ENCODE measurements at places on chromosomes 11 and 22.

- no peak for DNase-seq
Observed at GRCh38 chr22:29062286-29062821, 723 bp upstream of the C22orf31 start.

GRCh38 chr22:22574361-22574760 lies 15.3 kb upstream of the PRAME start:
- no peak for DNase-seq

DNA sequence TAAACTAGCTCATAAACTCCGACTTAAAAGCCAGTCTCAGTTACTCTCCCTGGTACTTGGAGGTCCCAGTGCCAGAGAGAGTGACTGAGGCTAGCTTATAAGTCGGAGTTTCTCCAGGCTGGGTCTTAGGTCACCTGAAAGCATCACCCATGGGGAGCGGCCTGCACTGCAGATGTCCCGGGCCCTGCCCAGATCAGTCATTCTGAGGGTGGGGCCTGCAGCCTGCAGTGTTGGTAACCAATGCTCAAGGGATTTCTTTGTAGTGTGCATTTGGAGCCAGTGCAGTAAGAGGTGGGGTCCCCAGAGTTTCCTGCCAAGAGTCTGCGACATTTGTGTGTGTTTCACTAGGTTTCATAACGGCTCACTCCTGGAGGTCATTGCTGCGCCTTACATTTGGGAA lies 14.8 kb downstream of the TAB1 start:
- no peak for DNase-seq

- DNase-seq: no peak
Observed at GRCh38 chr22:50581950-50582492, 628 bp downstream of the CHKB start.

DNA sequence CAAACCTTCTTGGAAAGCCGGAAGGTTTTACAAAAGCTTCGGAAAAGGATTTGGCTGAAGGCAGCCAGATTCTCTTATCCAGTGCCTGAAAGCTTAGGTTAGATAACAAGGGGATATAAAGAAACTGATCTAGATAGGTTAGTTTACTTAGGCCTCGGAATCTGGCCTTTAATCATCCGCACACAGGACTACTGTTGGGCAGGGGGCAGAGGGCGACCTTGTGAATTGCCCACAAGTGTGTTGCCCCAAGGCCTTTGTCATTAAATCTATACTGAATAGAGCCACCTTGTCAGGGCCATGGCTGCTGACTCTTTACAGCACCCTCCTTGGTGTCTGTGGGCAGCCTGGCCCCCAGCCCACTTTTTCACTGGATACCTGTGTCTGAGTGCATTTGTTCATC lies 9.7 kb upstream of the MTMR2 start:
- no peak for DNase-seq

- no peak for DNase-seq
Observed at GRCh38 chr11:123273616-123274015, 78.6 kb upstream of the CLMP start.

DNA sequence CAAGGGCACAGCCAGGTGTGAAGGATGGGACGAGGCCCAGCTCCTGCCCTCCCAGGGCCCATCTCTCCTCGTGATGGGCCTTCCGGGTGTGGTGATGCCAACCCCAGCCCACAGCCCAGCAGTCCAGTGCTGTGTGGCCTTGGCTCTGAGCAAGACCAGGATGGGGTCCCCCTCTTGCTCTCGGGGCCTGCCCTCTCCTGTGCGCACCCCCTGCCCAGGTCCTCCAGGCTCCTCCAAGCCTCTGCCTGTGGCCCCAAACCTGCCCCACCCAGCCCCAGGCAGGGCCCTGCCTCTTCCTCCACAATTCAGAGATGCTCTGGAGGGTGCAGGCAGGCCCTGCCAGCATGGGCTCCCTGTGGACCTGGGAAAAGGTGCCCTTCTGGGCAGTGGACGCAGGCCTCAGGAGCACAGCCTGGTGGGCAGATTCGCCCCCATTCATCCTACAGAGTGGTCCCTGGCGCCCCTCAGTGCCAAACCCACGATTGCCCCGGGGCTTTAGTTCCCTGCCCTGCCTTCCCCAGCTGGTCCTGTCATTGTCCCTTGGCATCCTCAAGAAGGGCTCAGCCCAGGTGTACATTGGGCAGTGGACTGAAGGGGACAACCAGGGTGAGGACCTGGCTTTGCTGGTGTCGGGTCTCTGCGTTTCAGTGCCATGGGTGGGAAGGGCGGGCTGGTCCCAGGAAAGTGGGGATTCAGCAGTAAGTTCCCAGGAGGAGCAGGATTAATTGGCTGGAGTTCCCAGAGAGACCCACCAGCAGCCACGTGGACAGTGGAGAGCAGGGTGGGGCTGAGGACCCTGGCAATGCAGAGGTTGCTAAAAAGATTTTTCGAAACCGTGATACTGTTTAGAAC lies 19.8 kb downstream of the EIF1AD start:
- DNase-seq: no peak

DNA sequence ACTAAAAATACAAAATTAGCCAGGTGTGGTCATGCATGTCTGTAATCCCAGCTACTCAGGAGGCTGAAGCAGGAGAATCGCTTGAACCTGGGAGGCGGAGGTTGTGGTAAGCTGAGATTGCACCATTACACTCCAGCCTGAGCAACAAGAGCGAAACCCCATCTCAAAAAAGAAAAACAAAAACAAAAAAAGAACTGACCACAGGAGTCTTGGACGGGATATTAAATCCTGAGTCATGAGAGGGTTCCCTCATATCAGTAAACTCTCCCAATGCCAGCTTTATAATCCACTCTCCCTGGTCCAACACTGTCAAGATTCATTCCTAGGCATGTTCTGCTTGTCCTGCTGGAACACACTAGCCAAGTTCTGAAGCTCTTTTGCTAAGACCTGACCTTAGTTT lies 61.5 kb upstream of the EP300 start:
- no peak for DNase-seq

DNA sequence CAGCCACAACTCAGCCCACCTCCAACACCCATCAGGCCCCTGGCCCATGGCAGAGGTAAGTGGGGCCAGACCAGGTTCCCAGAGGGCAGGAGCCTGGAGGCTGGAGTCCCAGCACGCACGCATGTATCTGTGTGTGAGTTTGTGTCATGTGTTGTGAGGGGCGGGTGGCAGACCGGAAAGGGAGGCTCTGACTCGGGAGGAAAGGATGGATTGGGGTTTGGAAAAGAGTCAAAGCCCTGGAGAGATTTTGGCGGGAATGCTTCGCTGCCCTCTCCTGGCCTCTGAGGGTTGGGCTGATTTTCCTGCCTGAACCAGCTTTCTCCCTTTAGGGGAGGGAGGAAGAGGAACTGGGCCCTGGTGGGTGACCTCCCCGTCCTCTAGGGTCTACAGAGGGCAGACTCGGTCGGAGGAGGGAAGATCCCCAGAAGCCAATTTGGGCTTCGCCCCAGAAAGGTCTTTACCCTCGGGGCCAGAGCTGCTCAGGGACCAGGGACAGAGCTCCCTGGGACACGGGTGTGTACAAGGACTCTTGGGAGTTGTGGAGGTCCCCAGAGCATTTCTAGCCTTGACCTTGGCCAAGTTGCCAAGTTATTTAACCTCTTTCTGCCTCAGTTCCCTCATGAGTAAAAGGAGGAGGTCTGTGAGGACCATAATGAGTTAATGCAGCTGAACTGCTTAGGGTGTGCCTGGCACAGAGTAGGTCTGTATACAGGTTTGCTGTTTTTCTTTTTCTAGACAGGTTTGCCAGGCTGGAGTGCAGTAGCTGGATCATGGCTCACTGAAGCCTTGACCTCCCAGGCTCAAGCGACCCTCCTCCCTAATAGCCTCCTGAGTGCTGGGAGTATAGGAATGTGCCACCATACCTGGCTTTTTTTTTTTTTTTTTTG lies 6.9 kb downstream of the C11orf68 start:
- no peak for DNase-seq

- DNase-seq: no peak
Observed at GRCh38 chr11:116953530-116954285, 116.3 kb upstream of the APOA1 start.

GRCh38 chr11:92227230-92227814 lies 2.7 kb downstream of the FAT3 start:
- no peak for DNase-seq

- no peak for DNase-seq
Observed at GRCh38 chr11:13944911-13945425, 17.6 kb upstream of the SPON1 start.

DNA sequence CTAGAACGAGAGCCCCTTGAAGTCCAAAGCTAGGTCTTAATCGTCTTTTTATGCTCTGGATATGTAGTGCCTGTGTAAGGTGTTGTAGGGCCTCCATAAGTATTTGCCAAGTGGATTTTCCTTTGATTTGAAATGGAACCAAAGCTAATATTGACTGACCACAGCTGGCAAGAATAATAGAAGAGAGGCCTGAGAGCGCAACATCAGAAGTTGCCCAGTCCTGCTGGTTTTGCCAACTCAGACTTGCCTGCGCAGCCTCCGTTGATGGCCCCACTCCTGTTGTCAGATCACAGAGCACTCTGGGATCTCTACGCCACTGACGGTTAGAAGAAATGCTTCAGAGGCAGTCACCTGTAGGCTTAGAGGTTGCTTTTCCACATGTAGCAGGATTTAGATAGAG lies 251.2 kb downstream of the TENM4 start:
- DNase-seq: no peak

DNA sequence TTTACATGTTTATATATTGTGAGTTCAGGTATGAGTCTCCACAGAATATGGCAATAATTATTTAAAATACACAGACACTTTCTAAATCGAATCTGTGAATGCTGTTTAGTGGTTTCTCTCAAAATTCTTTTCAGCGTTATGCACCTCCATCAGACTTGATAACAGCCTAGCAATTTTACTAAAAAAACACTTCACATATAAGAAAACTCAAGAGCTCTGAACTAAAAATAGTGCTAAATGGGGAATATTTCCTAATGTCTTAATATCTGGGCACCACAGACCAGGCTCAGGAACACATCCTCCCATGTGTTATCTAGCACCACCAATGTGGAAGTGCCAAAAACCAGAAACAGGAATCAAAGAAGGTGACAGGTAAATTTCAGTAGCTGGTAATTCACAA lies 47.9 kb downstream of the ARHGAP32 start:
- no peak for DNase-seq

- no peak for DNase-seq
Observed at GRCh38 chr11:88494848-88495247, 157.3 kb upstream of the CTSC start.

DNA sequence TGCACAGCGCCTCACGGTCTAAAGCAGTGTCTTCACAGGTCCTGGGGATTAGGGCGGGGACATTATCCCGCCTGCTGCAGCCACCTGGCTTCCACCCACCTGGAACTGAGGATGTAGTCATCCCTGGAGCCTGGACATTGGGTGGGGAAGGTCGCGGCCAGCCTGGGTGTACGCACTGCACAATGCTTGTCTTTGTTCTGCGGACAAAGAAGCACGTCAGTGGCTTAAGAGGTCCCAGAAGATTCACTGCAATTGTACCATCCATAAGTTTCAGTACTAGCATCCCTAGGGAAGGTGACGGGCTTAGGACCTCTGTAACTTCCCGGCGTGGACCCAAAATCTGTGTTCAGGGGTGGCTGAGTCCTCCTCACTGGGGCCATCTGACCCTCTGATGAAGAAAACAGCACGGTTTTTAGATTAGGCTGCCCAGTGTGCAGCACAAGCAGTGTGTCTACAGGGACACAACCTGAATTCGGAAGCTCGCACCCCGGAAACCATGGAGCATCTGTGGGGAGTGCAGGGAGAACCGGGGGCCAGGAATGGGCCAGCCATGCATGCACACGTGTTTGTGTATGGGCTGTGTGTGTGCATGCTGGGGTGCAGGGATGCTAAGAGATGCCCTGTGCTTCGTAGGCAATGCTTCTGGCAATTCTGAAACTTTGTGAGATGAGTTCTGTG lies 342.6 kb upstream of the B3GAT1 start:
- DNase-seq: no peak

GRCh38 chr11:15490535-15490934 lies 375.8 kb downstream of the INSC start:
- DNase-seq: no peak

- DNase-seq: no peak
Observed at GRCh38 chr11:407651-408123, 7.1 kb downstream of the SIGIRR start.

- DNase-seq: no peak
Observed at GRCh38 chr11:19679952-19680828, 32.4 kb upstream of the NAV2 start.

DNA sequence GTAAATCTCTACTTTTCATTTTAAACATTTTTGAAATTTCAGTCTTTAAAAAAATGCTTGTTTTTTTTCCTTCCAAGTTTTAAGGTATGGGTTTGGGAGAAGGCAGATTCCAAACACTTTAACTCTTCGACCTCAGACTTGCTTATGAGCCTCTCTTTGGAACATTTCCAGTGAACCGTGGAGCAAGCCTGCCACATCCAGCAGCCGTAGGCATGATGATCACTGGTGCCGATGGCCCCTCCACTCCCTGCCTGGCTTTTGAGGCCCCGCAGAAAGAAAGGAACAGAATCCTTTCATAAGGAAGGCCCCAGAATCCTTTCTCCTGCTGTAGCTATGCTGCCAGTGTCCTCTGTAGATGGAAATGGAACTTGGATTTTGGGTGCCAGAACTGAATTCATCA lies 50.7 kb downstream of the BMAL1 start:
- DNase-seq: no peak

DNA sequence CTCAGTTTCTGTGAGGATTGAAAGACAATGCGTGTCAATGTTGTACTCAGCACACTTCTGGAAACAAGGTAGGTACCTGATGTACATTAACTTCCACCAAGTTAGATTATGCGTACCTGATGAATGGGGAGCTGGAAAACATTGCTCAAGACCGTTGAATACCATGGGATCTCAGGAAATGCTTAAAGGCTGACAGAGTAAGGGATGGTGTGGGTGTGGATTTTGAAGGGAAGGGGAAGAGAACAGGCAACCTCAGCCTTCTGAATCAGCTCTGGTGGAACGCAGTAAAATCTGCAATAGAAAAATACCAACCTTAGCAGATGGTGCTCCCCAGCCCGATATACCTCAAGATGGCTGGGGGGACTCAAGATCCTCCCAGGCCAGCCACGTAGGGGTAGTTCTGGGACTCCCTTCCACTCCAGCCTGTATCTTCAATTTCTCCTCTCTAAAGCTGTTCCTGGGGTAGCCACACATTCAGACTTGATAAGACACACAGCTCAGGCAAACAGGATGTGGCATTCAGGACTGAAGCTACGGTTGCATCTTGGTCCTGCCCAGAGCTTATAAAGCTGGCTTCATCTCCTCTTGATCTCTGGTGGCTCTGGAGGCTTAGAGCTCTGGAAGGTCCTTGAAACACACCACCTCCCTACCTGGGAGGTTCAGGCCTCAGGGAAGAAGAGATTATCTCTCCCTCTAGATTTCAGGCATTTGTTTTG lies 111.8 kb downstream of the CTNND1 start:
- DNase-seq: no peak

DNA sequence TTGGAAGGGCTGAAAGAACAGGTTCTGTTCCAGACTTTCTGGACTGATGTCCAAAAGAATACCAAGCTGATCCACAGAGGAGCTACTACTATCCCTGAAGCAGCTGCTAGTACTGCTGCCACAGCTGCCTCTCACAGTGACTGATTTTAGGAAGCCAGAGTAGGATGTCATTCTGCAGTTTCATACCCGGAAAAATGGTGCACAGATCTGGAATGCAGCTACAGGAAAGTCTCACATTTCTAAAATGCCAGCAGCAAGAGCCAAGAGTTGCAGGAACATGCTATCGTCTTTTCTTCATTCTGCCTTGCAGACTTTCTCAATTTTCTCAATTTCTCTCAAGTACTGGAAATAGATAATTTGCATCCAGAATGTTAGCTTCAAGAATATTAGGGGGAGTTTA lies 19.4 kb upstream of the CCDC179 start:
- no peak for DNase-seq

GRCh38 chr22:23606204-23607131 lies 25.7 kb downstream of the DRICH1 start:
- no peak for DNase-seq
